WTC11 (cell line): ENCODE measurements at places on chromosomes 4 and X. TPM values are rescaled to one million over a fixed set of nuclear protein-coding genes. Genes with fewer than 3 reads are reported as not detected.
A peak's percentile ranks its signal among the peaks of the same experiment; 100 is the strongest.

- H3K4me1 ChIP-seq = peaks cover 9% of the 10 kb centered on the region
- H3K27ac ChIP-seq = no peak overlapping the region
- H3K27me3 ChIP-seq = peaks cover 3% of the 10 kb centered on the region
- H3K4me3 ChIP-seq = no peak overlapping the region
Measured at GRCh38 chrX:69066966-69067525, 98.2 kb downstream of the PJA1 start.

RASSF6 gene
- 0.15 to 0.27 TPM (median 0.18 TPM) in 3 replicates for total RNA-seq

GRCh38 chr4:138728566-138728965, 287.0 kb upstream of the NOCT start:
- H3K27ac ChIP-seq = no peak overlapping the region
- H3K4me1 ChIP-seq = peaks cover 62% of the 10 kb centered on the region
- DNase-seq = no peak

GRCh38 chr4:164408831-164409230, 345.1 kb upstream of the SMIM31 start:
- no peak overlapping the region for H3K27ac ChIP-seq
- H3K27me3 ChIP-seq = no peaks in the 10 kb centered on the region
- H3K4me3 ChIP-seq = no peak overlapping the region
- H3K36me3 ChIP-seq = no peaks in the 10 kb centered on the region
- DNase-seq = no peak
- H3K4me1 ChIP-seq = no peaks in the 10 kb centered on the region

DNA sequence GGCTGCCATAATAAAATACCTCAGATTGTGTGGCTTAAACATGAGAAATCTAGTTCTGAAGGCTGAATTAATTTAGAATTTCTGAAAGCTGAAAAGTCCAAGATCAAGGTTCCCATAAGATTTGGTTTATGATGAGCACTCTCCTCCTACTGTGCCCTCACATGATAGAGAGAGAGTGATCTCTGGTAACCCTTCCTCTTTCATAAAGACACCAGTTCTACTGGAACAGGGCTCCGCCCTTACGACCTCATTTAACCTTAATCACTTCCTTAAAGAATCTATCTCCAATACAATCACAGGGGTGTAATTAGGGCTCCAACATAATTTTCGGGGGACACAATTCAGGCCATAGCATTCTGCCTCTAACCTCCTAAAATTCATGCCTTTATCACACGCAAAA, 194.0 kb upstream of the MAB21L2 start:
- H3K27ac ChIP-seq = no peak overlapping the region
- H3K36me3 ChIP-seq = no peaks in the 10 kb centered on the region; the same call in 1 of the 2 replicates
- DNase-seq = no peak
- no peak overlapping the region for H3K4me3 ChIP-seq
- H3K27me3 ChIP-seq = no peaks in the 10 kb centered on the region

DNA sequence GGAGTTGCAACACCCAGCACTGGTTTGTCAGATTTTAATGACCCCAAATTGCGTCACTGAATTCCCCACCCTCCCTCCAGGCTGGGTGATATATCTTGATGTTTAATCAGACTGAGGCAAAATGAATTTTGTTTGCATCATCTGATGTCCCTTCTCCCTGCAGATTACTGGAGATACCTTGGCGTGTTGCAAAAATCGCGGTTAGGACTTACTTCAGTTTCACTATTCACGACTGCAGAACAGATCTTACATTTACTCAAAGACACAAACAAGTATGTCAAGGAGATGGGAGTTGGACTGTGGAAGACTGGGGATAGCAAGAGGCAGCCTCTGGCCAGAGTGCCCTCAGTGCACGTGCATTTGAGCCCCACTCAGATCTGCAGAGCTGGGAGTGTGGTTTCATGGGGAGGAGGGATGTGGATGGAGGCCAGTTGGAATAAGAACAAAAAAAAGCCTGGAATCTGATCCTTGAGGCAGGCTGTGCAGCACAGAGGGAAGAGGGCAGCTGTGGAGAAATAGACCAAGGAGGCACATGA, 92.2 kb upstream of the MTM1 start:
- no peaks in the 10 kb centered on the region for H3K27me3 ChIP-seq
- no peak overlapping the region for H3K27ac ChIP-seq
- no peaks in the 10 kb centered on the region for H3K36me3 ChIP-seq
- no peak overlapping the region for H3K4me3 ChIP-seq
- no peak for DNase-seq
- H3K4me1 ChIP-seq = 0 out of 2 replicates have a peak, but pooled peaks cover 3% of the 10 kb centered on the region

DNA sequence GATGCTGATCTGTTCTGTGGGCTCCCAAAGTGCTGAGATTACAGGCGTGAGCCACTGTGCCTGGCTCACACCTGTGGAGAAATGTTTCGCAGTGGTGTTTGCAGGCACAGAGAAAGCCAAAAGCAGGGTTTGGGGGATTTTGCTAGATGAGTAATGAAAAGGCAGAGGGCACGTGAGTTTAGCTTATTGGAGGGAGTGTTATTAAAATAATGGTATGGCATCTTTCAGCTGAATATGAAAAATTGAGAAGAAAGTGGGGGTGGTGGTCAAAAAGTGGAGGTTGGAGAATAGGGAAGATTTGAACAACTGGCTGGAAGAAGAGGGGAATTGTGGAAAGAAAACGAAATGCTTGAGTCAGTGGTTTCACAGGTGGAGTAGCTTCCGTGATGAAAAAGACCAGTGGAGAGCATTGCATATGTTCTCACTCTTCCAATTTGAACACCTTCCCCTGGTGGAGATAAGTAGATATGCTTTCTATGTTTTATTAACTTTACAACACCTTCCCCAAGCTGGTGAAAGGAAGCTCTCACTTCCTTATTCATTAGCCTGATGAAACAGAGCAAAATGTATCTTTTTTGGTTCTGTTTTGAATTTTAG, 1.1 kb upstream of the CHST7 start:
- H3K4me1 ChIP-seq = peaks cover 34% of the 10 kb centered on the region
- H3K36me3 ChIP-seq = no peaks in the 10 kb centered on the region
- no peak overlapping the region for H3K27ac ChIP-seq
- H3K4me3 ChIP-seq = no peak overlapping the region

TRAM1L1 gene
- 2.0 to 2.5 TPM (median 2.3 TPM) in 3 replicates for total RNA-seq

DNA sequence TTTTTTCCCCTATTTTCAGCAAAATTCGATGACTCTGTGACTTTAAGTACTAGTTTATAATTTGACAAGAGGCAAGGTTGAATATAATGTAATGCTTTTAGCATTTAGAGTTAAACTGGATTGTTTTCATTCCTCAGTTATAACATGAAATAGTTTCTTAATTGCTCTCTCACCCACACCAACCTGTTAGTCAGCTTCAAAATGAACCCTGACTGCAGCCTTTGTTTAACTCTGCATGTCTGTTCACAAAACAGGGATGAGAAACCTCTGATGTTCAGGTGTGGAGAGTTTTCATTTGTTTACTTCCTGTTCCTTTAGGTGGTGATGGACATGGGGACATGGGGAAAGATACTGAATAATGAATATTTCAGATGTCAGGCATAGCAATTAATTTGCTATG, 49.9 kb upstream of the MND1 start:
- no peaks in the 10 kb centered on the region; the same call in 1 of the 2 replicates for H3K27me3 ChIP-seq
- H3K4me3 ChIP-seq = no peak overlapping the region
- peaks cover 28% of the 10 kb centered on the region for H3K4me1 ChIP-seq
- H3K27ac ChIP-seq = peak overlapping the region; percentile 61
- peaks cover 68% of the 10 kb centered on the region for H3K36me3 ChIP-seq
